ENCODE measurements at places on chromosomes 3 and 15.

DNA sequence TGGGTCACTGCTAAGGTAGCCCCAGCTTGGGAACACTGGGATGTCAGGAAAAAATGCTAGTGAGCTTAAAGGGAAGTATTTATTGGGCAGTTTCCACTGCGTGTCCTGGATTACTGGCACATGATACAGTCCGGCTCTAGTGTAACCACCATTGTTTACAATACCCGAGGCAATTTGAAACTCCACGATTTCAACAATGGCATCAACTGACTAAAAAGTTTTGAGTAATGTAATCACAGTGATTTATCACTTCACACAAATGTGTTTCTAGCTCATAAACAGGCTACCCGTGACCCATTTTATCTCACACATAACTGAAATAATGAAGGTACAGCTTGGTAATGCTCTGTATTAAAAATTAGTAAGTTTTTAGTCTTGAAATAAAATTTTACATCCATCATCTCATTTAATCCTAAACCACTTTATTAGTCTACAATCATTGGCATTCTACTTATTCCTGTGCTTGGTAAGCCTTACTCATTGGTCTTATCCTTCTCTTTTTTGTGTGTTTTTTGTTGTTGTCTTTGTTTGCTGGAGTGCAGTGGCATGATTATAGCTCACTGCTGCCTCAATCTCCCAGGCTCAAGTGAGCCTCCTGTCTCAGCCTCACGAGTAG, 7.6 kb downstream of the ZMAT3 start:
- DNase-seq = no peak

DNA sequence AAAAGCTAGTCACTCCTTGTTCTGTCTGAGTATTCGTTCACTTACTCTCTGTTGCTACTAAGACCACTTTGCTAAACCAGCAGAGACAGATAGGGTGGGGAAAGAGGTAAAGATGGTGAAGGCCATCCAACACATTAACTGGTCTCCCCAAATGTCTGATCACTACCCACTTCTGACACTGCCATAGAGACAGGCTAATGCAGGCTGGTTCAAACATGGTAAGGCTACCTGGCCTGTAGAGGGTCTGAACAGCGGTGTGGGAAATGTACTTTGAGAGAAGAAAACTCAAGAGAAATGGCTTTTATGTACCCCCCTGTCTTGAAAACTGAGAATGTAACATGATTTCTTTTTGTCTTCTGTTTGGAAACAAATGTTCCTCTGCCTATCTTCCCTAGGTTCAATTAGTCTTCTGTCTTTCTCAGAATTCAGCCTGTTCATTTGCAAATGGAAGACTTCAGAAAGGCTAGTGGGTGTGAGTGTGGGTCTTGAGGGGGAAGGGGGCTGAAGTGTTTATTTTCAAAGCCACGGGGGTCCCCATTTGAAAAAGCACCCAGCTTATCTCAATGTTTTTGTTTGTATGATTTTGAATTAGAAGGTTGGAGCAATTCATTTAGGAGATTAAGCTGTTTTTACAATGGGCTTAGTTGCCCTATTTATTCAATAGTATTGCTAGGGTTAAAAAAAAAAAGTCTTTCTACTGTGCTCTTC, 15.8 kb downstream of the ALDH1A2 start:
- no peak for DNase-seq

DNA sequence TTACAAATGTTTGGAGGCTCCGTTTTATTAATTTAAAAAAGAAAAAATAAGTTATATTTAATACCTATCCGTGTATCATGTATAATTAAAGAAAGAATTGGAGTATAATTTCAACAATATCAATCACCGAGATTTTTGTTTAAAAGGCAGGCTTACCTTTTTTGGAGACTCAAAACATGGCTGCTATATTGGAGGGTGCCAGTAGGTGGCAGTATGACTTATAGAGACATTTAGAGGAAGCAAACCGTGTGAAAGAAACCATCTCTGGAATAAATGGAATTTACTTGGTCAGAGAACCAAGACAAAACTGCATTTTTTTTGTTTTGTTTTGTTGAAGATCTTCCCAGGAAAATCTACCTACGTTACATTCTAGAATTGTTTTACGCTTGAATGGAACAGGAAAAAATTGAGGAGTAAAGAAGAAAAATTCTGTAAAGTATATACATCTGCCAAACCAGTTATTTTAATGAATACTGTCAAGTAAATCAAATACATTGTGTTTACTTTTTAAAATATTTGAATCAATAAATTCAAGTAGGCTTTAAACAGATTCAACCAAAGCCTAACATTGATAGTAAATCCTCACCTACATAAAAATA, 802.6 kb upstream of the ALCAM start:
- DNase-seq = no peak

DNA sequence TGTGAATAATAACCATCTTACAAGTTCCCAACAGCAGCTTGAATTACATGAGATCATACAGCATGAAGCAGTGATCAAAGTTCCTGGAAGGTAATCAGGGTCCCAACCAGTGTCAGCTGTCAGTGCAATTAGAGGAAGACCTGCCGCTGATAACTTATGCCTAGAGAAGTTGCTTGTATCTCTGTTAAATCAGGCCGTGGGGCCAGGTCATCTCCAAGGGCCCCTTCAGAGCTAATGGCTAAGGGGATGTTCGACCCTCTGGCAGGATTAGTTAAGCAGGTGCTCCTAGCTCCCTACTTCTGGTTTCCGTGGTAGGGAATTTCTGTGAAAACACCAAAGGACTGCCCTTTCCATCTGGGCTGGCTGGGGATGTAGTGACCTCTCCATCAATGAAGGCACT, 251.0 kb downstream of the FAM43A start:
- DNase-seq = no peak

DNA sequence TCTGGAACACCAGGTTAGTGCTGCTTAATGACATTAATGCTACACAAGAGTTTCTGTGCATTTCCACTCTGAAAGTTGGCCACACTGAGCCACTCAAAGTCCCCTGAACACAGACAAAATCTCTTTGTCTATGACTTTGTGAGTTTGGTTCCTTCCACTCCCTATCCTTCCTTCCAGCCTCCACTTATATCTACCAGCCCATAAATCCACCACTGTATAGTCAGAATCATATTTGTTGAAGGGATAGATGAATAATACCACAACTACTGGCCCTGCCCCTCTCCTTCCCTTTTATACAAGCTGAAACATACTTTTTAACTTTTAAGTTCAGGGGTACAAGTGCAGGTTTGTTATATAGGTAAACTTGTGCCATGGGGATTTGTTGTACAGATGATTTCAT, 127.5 kb downstream of the ABHD5 start:
- no peak for DNase-seq

GRCh38 chr3:154642145-154642544, 212.2 kb upstream of the GPR149 start:
- no peak for DNase-seq

GRCh38 chr3:35448681-35449080, 190.6 kb upstream of the ARPP21 start:
- DNase-seq = no peak

- DNase-seq = no peak
Measured at GRCh38 chr3:169509780-169510692, 153.5 kb downstream of the MECOM start.

GRCh38 chr15:72220687-72221086, 10.3 kb downstream of the PKM start:
- DNase-seq = no peak

DNA sequence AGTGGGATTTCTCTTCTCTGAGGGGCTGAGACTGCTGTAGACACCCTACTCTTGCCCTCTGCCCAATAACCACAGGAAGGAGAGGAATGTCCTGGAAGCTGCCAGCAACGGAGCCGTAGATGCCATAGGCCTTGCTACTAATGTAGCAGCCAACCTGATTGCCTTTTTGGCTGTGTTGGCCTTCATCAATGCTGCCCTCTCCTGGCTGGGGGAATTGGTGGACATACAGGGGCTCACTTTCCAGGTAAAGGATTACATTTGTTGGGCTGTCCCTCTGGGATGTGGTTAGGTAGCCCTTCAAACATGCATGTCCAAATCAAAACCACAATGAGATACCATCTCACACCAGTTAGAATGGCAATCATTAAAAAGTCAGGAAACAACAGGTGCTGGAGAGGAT, 16.1 kb downstream of the SLC28A2 start:
- no peak for DNase-seq

GRCh38 chr3:177150970-177151627, 46.2 kb downstream of the TBL1XR1 start:
- DNase-seq = no peak

GRCh38 chr15:101810456-101810855, 1.5 kb upstream of the OR4F15 start:
- no peak for DNase-seq

GRCh38 chr15:92069308-92070250, 216.1 kb downstream of the SLCO3A1 start:
- no peak for DNase-seq

- DNase-seq = no peak
Measured at GRCh38 chr3:31755926-31756658, 223.4 kb downstream of the STT3B start.

GRCh38 chr3:188264226-188265207, 110.6 kb downstream of the LPP start:
- DNase-seq = no peak

DNA sequence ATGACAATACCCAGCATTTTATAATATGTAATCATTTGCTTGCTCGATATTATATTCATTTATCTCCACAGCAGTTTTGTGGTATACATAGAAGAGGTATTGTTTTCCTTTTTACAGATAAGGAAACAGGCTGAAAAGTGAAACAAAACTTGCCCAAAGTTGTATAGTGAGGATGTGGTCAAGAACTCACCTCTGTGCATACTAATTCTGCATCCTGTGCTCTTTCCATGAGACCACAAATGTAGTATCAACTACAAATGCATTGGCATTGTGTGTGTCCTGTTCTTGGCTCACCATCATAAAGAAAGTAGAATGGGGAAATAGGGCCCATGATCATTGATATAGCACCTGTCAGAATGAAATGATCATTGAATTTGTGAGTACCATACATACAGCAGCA, 167.3 kb downstream of the NECTIN3 start:
- no peak for DNase-seq

DNA sequence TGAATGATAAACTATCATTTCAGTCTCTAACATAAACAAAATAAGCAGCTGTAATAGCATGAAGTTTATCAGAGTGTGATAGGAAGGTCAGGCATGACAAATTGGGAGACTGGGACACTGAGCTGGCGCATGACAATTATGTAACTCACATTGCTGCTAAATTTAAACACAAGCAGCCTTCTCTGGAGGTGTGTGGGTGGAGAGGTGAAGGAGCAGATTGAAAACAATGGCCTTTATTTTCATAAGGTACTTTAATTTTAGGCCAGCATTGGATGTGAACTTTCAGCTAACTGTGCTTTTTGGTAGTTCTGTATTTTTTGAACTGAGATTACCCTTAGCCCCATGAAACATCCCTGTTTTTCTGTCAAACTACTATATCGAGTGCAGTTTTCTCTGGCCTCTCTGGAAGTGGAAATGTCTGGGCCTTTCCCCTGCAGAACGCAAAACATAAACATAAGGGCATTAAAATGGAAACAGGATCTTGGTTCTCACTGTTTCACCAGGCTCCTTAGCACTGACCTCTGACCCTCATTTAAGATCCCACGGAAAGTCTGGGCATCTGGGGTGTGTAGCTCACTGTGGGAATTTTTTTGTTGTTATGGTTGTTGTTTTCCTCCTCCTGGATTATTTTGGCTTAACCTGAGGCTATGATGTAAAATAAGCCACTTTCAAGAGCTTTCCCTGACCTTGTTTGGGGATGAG, 160.1 kb upstream of the DPH6 start:
- no peak for DNase-seq

- DNase-seq = no peak
Measured at GRCh38 chr3:150362515-150363302, 45.4 kb upstream of the TSC22D2 start.

DNA sequence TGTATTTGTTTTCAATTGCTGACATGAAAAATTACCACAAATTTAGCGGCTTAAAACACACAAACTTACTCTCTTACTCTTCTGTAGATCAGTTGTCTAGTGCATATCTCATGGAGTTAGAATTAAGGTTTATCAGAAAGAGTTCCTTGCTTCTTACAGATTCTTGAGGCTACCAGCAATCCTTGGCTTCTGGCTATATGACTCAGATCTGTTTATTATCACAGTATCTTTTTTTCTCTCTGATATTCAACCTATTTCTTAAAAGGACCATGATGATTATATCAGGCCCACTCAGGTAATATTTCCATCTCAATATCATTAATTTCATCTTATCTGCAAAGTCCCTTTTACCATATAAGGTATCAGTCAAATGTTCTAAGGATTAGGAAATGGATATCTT, 263.5 kb upstream of the BCHE start:
- no peak for DNase-seq

DNA sequence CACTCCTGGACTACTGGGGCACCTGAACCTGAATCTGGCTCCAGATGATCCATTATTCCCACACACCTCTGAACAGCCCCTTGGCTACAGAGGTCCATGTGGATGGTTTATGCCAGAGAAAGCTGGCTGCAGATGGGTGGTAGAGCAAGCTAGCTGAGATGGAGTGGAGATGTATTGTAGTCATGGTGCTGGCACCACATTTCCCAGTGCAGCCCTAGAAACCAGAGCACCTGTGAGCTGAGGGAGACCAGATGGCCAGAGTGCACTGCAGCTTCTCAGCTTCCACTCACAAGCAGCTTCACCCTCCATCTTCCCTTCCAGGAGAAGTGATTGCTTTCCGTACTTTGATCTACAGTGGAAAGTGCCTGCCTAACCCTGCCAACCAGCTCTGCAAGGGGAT, 29.9 kb downstream of the RBP1 start:
- DNase-seq = no peak

- no peak for DNase-seq
Measured at GRCh38 chr3:21795921-21796320, 44.9 kb upstream of the ZNF385D start.

Measured in left hindlimb (tissue), 1 donor.